ENCODE measurements at places on chromosomes 1 and 21.

- DNase-seq: no peak
These were observed 726.0 kb downstream of the PTPRU start for GRCh38 chr1:29962336-29962735.

- DNase-seq: no peak
These were observed 23.3 kb downstream of the SPOCD1 start for GRCh38 chr1:31792541-31792940.

DNA sequence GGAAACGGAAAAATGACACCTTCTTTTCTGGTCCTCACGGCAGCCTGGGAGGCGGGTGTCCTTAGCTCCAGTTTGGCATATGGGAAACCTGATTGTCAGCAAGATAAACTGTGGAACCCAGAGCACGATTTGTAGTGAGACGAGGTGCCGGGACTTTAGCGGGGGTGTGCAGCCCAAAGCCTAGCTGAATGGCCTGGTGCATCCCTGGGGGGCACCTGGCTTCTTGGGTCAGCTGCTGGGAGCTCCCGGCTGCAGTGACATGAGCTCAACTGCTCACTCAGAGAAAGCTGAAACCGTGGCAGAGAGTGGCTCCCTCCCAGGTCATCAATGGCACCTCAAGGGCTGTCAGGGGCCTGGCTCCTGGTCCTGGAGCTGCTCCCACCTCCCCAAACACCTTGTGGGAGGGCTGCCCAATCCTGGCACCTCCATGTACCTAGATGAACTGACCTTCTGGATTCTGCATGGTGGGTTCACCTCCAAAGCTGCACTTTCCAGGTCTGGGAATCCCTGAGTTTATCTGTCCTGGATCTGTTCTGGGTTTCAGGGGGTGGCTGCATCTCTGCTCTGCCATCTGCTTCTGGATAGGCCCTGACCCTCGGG is 260.5 kb downstream of the MATN1 start:
- no peak for DNase-seq

GRCh38 chr1:43832255-43832654 is 101.3 kb upstream of the ARTN start:
- DNase-seq: no peak

DNA sequence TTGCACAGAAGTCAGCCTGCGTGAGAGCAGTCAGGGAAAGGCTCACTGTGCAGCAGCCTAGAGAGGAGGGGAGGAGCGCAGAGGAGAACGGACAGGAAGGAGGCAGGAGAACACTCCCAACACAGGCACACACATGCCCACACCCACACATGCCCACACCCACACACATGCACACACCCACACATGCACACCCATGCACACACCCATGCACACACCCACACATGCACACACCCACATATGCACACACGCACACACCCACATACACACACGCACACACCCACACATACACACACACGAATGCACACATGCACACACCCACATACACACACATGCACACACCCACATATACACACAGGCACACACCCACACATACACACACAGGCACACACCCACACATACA is 7.1 kb downstream of the SUMO3 start:
- no peak for DNase-seq

GRCh38 chr1:173255214-173255813 is 48.2 kb upstream of the TNFSF4 start:
- DNase-seq: no peak

- no peak for DNase-seq
These were observed 1.5 kb upstream of the ST6GALNAC5 start for GRCh38 chr1:76865696-76866286.

All from tibial nerve (tissue), 4 donors.